RCC 7860 (cell line): ENCODE measurements at places on chromosomes 16 and 17.
A peak's percentile ranks its signal among the peaks of the same experiment; 100 is the strongest.

DNA sequence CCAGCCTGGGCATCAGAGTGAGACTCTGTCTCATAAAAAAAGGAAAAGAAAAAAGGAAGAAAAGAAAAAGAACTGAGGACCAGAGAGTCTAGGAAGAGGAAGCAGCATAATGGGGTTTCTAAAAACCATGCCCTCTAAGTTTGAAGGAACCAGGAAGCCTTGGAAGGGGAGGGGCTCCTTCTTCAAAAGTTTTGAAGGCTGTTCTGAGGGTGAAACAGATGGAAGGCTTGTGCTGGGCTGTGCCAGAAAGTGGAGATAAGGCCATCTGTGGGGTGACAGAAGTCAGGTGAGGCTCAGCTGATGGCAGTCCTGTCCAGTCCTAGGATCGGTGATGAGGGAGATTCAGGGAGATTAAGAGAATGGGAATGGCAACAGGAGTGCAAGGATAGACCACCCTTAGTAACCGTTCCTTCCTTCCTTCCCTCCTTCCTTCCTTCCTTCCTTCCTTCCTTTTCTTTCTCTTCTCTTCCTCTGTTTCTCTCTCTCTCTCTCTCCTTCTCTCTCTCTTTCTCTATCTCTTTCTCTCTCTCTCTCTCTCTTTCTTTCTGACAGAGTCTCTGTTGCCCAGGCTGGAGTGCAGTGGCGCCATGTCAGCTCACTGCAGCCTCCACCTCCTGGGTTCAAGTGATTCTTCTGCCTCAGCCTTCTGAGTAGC lies 182.6 kb downstream of the NTN1 start:
- no peak for DNase-seq

GRCh38 chr16:67869653-67870052 lies 3.2 kb upstream of the EDC4 start:
- no peak for DNase-seq

GRCh38 chr17:74199306-74200092 lies 4.0 kb upstream of the RPL38 start:
- peak; percentile 7 for DNase-seq

DNA sequence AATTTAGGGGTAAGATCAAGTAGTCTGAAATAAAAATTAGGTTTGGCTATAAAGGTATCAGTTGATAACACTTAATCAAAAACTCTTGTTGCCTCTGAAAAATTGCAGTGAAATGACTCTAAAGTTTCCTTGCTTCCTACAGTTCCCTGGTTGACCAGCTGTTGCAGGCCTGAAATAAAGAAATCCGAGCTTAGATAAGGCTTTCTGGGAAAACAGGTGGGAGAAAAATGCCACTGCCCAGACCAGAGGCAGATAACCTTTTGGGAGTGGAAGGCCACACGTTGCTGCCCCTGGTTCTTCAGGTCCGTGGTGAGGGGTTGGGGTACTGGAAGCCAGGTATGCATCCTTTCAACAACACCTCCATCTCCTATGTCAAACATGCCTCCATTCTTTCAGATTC lies 111.3 kb downstream of the HS3ST3A1 start:
- no peak for DNase-seq

DNA sequence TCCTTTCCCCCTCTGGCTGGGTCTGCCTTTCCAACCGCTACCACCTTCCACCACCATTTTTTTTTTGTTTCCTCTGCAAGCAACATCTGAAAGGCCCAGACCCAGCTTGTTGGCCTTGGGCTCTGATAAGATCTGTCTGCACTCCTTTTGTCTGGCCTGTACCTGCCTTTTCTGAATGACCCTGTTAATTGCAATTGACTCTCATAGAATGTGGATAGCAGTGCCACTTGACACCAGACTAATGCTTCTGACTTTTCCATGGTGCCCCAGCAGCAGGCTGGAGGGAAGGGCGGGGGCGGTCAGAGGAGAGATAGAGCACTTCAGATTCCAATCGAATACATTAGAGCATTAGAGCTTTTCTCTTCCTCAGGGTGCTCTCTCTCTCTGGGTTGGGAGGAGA lies 538.9 kb downstream of the WWOX start:
- DNase-seq, result no peak

DNA sequence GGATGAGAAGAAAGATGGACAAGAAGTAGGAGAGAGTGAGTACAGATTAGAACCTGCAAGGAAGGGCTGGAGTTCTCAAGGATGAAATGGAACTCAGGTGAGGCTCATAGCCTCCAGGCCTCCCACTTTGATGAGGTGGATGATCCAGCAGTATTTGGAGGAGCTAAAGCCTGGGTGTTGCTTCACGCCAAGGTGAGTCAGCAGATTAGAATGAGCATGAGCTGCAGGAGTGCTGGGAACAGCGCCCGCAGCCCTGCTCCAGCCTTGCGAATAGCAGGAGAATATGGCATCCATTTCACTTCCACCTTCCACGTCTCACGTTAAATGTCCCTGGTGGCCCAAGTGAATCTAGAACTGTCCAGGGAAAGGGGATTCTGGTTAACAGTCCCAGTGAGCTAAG lies 94.4 kb upstream of the CPHXL start:
- no peak for DNase-seq

DNA sequence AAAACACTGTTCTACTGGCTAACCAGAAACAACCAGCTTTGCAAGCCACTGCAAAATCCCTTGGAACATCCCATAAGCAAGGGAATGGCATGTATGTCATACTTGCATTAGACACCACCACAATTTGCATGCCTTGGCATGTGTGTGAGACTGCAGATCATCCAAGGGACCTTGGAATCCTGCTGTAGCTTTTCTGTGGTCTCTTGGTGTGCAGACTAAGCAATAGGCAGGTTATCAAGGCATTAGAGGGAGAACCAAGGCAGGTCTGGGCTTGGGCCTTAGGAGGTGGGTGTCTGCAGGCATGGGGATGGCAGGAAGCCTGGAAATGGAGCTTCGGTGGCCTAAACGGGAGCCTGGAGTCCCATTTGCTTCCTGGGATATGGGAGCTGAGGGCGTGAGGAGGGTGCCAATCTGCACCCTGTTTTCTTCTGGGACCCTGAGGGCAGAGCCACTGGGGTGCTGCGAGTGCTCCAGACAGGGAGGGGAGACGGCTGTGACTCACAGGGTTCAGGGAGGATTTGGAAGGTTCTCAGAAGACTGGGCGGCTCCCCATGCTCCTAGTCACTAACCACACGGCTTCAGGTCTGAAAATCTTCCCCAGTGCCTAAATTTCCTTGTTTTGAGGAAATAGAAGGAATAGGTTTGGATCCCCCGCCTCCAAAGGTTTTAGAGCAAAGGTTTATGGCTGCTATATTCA lies 36.6 kb downstream of the FAM20A start:
- no peak for DNase-seq

GRCh38 chr16:88086571-88087516 lies 135.6 kb downstream of the BANP start:
- DNase-seq, result no peak

DNA sequence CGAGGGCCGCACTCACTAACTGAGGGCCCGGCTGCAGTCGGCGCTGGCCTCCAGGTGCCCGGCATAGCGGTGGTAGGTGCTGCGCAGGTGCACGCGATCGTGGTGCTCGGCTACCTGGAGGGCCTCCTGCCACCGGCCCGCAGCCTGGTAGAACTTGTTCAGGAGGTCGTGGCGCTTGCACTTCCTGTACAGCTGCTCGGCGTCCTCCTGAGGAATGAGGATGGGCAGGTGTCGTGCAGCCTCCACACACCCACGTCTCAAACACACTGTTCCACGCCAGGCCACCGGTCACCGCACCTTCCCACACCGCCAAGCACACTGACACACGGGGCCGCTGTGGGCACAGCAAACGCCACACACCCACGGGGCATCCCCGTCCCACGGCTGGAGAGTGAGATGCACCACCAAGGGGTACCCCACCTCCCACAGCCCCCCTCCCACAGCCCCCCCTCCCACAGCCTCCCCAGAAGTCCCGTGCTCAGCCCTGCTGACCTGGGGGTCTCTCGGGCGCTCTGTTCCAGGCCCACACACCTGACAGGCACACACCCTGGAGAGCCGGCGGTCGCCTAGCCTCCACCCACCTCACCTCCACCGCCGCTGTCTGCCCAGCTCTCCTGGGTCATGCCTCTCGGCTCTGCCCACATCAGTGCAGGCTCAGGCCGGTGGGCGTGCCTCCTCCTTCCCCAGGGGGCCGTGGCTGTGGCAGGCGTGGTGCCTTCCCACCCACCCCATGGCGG lies 7.4 kb upstream of the TMEM204 start:
- no peak for DNase-seq

DNA sequence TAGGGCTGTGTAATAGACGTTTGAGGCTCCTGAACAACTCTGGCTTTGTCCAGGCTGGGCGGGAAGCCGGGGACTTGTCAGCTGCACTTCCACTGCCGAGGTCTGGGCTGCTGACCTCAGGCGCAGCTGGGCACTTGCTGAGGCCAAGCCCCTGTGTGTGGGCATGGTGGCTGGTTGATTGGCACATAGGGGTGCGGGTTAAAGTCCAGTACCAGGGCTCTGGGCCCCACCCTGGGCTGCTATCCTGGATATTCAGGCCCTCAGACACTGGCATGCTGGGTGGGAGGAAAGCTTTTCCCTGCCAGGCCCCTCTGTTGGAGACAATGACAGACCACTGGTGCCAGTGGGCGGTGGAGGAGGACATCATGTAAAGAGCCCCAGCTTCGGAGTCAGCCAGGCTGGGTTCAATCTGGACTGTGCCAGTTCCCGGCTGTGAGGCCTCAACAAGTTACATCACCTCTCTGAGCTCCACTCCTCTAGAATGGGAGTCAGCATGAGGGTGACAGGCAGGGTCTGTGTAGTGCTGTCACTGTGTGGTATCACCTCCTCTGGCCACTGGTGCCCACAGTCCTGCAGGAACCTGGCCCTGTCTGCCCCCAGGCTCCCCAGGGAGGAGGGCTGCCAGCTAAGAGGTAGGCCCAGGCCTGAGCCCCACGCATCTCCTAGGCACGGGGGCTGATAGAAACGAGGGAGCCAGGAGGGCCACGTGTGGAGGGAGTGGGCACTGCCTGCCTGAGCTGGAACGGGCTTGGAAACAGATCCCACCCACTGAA lies 42.5 kb downstream of the PSME3IP1 start:
- no peak for DNase-seq

DNA sequence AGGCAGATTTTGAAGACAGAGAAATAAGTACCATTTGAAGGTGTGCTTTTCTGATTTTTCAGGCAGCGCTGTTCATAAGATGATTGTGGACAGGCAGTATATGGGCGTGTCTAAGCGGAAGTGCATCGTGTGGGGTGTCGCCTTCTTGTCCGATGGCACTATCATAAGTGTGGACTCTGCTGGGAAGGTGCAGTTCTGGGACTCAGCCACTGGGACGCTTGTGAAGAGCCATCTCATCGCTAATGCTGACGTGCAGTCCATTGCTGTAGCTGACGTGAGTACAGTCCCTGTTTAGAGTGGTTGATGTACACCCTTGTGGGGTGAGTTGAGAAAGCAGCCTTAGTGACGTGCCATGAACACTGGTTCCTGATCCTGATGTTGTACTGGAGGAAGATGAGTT lies 10.7 kb downstream of the UTP4 start:
- DNase-seq, result no peak

GRCh38 chr17:33574942-33575445 lies 281.9 kb upstream of the ASIC2 start:
- no peak for DNase-seq

DNA sequence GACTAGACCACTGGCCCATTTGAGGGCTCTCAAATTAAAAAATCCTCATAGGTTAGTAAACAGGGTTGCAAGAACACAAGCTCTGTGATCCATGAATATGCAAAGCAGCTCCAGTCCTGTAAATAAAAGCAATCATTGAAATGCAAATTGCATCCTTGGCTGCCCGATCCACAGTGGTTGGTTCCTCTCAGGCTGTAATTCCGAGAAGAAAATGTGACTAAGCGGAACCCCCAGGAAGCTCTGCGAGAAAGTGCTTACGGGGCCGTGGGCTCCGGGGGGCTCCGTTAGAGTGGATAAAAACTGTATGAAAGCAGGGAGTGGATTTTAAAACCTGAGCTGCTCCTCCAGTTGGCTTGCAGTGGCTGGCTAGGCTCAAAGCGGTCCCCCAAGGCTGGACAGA lies 2.5 kb downstream of the GPRC5B start:
- no peak for DNase-seq

GRCh38 chr16:84985079-84986065 lies 26.0 kb downstream of the ZDHHC7 start:
- peak; percentile 71 for DNase-seq

GRCh38 chr16:27598931-27599565 lies 49.1 kb downstream of the KATNIP start:
- no peak for DNase-seq

GRCh38 chr16:58832386-58832895 lies 98.3 kb upstream of the GOT2 start:
- DNase-seq, result no peak

- no peak for DNase-seq
Measured at GRCh38 chr17:16456742-16457316, 35.2 kb downstream of the LRRC75A start.

DNA sequence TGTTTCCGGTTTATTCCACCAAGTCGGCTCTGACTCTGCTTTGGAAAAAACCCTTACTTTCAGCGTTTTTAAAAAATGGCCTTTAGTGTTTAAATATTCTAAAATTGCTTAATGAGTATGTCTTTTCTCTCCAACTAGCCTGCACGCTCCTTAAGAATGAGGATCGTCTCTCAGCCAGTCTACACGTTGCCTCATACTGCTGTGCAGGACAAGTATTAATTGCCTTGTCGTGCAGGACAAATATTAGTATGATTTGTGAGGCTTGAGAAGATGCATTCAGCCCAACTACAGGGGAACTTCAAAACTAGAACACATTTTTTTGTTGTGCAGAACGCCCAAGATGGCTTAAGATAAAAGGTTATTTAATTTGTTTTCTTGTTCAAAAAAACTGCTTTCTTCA lies 61.2 kb downstream of the MARCHF10 start:
- DNase-seq, result no peak

- DNase-seq, result peak; percentile 91
Measured at GRCh38 chr16:1002399-1003166, 21.0 kb downstream of the SOX8 start.

GRCh38 chr17:4940555-4941318 lies 669 bp downstream of the RNF167 start:
- no peak for DNase-seq

DNA sequence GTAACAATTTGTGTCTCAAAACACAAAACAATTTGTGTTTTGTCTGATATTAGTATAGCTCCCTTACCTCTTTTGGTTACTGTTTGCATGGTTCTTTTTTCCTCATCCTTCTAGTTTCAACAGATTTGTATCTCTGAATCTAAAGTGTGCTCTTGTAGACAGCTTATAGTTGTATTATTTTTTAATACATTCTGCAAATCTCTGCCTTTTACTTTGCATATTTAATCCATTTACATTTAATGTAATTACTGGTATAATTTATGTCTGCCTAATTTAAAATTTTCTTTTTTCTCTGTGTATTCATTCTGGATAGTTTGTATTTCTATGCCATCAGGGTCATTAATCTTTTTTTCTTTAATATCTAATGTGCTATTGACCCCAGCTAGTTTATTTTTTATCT lies 9.9 kb upstream of the GNAO1 start:
- no peak for DNase-seq
